CD4-positive, alpha-beta T cell treated with Interferon alpha-2 for 1 hour (primary cell): ENCODE measurements at places on chromosomes 2 and 18.
A peak's percentile ranks its signal among the peaks of the same experiment; 100 is the strongest.

- DNase-seq = no peak
Observed at GRCh38 chr2:212902421-212902820, 249.0 kb downstream of the IKZF2 start.

DNA sequence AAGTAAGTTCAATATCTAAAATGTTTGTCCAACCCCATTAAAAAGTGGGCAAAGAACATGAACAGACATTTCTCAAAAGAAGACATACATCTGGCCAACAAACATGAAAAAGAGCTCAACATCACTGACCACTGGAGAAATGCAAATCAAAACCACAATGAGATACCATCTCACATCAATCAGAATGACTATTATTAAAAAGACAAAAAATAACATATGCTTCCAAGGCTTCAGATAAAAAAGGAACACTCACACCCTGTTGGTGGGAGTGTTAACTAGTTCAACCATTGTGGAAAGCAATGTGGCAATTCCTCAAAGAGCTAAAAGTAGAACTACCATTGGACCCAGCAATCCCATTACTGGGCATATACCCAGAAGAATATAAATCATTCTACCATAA is 931.1 kb downstream of the LRP1B start:
- no peak for DNase-seq

GRCh38 chr2:237435844-237436587 is 22.1 kb upstream of the COL6A3 start:
- no peak for DNase-seq

GRCh38 chr2:200396781-200397242 is 90.3 kb downstream of the SPATS2L start:
- DNase-seq = no peak

GRCh38 chr2:128024816-128025215 is 3.0 kb downstream of the SAP130 start:
- no peak for DNase-seq

GRCh38 chr2:42267530-42267929 is 93.5 kb downstream of the COX7A2L start:
- no peak for DNase-seq

- DNase-seq = no peak
Observed at GRCh38 chr2:170365003-170365402, 187.1 kb downstream of the MYO3B start.

GRCh38 chr18:58038063-58038462 is 6.0 kb upstream of the NEDD4L start:
- no peak for DNase-seq

DNA sequence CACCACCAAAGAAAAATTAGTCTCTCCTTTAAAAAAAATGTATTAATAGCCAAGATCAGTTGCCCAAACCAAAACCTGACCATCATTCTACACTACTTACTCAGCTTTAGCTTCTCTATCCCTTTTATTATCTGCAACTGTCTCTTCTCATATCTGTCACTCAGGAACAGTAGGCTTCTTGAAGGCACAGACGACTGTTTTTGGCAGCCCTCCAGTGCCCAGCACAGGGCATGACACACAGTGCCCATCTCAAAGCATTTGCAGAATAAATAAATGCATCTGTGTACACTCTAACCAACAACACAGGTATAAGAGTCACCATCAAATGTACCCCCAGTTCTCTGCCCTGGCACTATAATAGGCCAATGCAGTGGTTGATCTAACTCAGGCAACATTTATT is 117.2 kb downstream of the UXS1 start:
- DNase-seq = no peak

DNA sequence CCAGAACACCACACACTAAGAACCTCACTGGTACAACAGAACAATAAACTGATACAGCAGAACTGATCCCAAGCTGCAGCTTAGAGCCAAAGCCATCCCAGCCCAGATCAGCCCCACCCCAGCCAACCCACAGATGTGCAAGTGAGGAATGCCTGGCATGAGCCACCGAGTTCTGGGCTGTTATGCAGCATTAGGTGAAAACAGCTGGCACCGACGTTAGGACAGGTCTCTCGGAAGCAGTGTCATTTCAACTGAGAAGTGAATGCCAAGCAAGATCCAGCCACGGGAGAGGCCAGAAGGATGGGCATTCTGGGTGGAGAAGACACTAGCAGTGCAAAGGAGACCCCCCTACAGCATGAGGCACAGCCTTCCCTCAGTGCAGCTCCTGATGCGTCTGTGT is 38.9 kb downstream of the ADCY3 start:
- no peak for DNase-seq

DNA sequence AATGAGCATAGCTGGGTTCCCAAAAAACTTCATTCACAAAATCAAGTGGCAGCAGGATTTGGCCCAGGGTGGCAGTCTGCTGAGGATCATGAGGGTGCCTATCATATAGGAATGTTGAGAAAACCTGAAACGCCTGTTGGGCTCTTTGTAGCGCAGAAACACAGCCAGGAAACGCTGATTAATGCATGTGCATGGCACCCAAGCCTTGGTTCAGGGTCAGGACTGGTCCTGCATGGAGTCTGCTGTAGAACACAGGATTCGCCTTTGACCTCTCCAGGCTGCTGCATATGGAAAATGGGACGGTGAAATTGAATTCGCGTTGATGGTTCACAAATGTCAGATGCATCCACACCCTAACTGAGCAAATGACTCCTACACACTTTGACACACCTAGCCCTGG is 227.9 kb upstream of the COPS8 start:
- DNase-seq = no peak

DNA sequence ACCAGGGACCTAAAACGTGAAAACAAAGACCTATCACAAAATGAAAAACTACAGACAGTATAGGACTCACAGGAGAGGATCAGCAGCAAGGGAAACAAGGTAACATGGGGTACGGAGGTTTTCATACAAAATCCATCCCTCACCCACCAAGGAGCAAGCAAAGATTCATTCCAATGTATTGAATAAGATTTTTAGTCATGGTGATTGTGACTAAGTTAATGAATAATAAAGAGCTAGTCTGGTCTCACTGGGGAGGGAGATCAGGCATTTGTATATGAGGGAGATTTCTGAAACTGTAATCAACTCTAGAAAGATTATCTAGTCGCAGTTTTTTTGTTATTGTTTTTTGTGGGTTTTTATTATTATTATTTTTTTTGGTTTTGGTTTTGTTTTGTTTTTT is 336.5 kb upstream of the MMADHC start:
- DNase-seq = no peak

DNA sequence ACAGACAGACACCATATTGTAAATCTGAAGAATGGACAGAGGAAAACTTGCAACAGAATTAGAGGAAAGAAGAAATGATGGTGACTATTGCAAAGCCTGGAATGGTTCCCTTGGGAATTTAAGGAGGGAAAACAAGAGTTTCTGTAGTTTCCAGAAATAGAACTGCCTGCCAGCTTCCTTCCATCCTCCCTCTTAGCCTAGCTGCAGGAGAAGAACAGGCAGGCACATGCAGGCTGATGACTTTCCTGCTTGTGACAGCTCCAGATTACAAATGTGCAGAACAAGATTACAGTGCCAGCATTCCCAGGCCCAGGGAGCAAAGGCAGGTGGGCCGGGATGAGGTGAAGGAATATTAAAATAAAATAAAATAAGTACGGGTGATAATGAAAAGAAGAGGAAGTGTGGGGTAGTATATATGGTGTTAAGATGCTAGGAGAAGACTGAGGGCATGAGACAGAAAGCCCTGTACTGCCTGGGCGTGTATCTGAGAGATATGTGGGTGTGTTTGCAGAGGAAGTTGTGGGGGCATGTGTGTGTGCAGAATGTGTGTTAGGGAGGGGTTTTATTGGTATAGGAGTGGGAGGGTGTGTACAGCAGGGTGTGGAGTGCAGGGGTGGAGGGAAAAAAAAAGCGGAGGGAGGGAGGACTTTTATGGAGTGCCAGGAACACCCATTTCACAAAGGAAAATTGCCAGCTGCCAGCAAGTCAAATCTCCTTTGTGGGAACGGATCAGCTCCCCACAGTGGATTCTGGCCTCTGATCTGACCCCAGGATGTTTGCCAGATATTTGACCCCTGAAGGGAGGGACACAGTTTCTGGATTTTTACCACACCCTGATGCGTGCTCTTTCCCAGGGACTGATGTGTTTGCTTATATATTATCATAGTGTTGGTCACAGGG is 43.9 kb upstream of the NEMP2 start:
- peak; percentile 41 for DNase-seq

DNA sequence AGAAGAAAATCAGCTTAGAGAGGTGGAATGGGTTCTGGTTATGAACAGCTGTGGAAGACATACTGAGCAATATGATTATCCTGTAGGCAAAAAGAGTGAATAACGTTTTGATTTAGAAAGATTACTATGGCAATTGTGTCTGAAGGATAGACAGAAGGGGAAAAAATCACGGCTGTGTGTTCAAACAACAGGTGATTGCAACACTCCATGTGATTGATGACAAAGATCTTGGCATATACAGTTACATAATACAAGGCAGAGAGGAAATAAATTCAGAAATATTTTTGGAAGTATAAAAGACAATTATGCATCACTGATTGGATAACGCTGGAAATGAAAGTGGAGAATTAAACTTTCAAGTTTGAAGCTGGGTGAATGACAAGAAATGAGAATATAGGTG is 58.5 kb upstream of the KCNJ3 start:
- DNase-seq = no peak

- DNase-seq = no peak
Observed at GRCh38 chr2:18436503-18437005, 123.9 kb downstream of the RDH14 start.

DNA sequence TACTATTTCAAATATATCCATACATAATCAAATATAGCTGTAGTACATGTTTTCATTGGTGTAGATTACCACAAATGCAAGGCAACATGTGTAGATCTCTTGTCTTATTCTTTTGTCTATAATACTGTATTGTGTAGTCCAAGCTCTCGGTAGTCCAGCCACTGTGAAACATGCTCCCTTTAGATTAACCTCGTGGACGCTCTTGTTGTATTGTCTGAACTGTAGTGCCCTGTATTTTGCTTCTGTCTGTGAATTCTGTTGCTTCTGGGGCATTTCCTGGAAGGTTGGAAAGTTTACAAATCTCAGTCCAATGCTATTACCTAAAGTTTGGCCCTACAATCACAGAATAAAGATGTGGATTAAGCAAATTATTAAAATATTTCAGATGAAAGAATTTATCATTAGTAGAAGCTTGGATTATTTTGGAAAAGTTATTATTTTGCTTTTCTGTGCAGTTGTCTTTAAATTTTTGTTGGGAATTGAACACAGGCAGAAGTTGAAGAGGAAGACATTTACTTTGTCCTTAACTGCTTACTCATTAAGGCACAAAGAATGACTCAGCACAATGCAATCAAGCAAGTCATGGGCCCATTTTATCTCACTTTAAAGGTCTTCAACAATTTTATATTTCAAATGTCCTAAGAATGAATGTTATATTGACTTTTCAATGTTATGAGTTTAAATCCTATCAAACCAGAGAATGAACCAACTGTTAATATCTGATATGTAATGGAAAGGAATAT is 103.4 kb upstream of the CAVIN2 start:
- no peak for DNase-seq
